Ecto neural progenitor cell (in vitro differentiated cells): ENCODE measurements at places on chromosomes 3 and 15.

DNA sequence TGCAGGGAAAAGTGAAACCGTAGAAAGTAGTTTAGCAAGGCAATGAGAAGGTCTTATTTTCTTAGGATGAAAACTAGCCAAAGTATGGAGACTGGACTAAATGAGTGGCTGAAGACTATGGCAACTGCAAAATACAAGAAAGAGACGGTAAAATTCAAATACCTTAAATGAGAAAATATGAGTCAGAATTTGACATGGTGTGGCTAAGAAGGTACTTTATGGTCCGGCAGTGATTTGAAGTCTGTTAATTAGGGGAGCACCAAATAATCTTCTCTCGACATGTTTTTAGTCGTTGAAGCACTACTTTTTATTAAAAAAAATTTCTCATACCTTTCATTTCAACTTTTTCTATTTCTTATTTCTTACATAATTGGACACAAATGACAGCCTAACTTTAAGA is 12.8 kb upstream of the CMC1 start:
- DNase-seq: no peak

- no peak for DNase-seq
These were observed 28.4 kb downstream of the FAM43A start for GRCh38 chr3:194714137-194714455.

GRCh38 chr15:24146251-24146650 is 459.1 kb upstream of the NDN start:
- no peak for DNase-seq

DNA sequence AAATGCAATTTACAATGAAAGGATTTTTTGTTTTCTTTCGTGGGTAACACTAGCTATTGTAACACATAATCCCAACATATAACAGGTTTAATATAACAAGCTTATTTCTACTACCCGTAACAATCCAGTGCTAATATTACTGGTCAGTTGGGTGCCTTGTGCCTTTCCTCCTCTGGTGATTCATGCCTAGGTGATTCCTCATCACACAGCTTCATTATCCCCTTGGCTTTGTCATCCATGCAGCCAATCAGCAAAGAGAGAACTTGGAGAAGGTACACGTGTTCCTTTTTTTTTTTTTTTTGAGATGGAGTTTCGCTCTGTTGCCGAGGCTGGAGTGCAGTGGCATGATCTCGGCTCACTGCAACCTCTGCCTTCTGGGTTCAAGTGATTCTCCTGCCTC is 30.7 kb downstream of the CHST14 start:
- no peak for DNase-seq

DNA sequence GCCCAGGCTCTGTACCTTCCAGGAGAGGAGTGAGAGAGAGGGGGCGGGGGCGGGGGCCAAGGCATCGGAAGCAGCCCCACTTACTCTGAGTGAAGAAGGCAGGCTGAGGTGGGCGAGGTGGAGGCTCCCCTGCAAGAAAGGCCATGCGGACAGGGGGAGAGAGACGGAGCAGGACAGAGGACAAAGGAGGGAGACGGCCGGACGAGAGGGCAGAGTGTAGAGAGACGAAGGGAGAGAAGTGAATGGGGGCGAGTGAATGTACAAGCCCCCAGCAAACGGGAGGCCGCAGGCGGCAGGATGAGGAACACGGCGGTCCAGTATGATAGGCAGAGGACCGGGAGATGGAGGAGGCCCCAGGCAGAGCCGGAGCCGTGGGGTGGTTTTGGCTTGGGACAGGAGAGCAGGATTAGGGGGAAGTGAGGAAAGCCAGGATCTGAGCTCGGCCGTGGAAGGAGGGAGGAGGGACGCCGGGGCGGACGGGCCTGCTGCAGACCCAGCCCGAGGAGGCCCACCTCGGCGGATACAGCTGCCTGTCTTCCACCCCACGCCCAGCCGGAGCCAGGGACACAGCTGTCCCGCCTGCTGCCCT is 38.8 kb downstream of the TNK2 start:
- DNase-seq: no peak

GRCh38 chr3:13526626-13526949 is 22.3 kb upstream of the FBLN2 start:
- DNase-seq: no peak

DNA sequence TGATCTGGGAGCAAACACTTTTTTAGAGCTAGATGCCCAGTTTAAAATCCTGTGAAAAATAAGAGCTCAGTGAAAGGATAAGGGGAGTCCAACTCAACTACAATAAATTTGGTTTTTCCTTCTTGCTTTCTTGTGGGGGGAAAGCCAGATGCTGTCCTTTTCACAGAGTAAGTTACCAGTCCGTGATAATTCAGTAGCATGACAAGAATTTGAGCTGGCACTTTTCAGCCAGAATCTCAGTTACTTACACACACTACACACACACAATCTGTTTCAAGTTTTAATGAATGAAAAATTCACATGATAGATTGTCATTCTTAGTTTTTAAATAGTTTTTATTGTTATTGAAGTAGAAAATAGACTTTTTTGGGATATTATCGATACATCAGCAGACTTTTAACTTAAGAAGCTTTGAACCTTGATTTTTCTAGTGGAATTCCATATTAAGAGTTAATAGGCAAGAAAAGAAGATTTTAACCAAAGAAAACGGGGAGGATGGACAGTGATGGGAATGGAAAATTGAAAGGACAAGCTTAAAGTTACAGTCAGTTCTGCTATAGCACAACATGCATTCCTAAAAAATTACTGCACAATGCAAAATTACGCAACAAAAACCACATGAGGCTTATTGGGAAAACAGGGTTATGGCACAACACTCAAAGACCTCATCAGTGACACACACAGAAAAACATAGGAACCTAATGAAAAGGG is 47.0 kb downstream of the PSMD6 start:
- no peak for DNase-seq

GRCh38 chr3:46990573-46991374 is 11.3 kb downstream of the NBEAL2 start:
- DNase-seq: no peak

DNA sequence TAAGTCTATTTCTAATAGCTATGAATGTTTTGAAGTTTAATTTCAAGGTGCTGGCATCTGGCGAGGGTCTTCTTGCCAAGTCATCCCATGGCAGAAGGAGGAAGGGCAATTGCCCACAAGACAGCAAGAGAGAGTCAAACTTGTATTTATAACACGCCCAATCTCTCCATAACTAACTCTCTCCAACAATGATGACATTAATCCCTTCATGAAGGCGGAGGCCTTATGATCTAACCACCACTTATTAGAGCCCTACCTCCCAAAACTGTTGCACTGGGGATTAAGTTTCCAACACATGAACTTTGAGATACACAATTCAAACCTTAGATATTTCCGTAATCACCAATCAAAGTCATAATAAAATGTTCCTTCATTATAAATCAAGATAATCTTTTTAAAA is 406.9 kb downstream of the CNTN6 start:
- no peak for DNase-seq

- DNase-seq: peak; percentile 51
These were observed 197.1 kb downstream of the UACA start for GRCh38 chr15:70566047-70566835.

DNA sequence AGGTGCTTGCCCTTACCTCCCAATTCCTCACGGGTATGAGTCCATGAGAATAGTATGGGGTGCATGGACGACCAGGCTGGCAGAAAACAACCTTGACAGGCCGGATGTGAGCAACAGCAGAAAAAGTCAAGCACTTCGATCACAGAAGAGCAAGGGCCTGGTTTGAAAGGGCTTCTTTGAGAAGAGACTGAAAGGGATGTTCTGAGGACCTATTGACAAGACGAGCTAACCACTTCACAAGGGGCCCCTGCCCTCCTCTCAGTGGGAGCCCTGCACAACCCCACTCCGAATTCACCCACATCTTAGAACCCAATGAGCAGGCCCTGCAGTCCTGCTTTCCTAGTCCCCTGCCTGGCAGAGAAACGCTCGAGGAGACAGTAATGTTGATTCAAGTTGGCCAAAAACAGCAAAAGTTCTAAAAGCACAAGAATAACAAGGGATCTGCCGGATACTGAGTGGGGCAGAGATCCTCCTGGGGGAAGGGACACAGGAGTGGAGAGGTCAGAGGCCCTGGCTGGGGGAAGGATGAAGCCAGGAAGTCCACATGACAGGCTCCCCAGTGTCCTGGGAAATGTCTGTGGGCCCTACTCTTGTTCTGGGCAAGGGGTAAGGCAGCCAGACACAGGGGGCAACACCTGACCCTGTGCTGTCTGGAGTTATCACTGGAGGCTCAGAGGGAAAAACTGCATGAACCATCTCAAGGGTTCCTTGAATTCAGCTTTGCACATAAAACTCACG is 14.8 kb upstream of the CX3CR1 start:
- no peak for DNase-seq

GRCh38 chr3:82461049-82461889 is 699.8 kb upstream of the GBE1 start:
- DNase-seq: no peak

GRCh38 chr3:64299206-64299605 is 73.9 kb upstream of the PRICKLE2 start:
- no peak for DNase-seq

GRCh38 chr3:62100282-62100989 is 272.9 kb downstream of the FEZF2 start:
- DNase-seq: no peak

DNA sequence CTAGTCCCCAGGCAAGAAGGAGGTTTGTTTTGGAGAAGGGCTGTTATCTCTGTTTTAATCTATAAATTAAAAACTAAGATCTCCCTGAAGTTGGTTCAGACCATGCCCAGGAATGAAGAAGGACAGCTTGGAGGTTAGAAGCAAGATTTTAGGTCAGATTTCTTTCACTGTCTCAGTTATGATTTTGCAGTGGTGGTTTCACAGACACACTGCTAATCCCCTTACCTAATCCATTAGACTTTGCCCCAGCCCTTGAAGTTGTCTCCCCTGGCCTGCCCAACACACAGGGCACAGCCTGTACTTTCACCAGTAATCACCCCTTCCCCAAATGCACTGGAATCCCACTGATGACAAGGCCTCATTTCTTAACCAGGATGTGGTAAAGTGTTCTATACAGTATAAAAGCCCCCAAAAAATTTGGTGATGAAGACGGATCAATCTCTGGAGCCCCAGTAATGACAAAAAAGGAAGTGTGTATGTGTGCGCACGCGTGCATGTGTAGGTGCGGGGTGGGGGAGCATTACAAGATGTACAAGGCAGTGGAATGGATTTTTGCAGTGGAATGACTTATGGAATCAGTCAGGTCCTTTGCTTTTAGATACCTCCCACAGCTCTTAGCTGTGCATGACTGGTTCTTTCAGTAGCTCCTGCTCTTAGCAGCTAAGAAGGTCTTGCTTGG is 73.1 kb upstream of the TERB2 start:
- no peak for DNase-seq

DNA sequence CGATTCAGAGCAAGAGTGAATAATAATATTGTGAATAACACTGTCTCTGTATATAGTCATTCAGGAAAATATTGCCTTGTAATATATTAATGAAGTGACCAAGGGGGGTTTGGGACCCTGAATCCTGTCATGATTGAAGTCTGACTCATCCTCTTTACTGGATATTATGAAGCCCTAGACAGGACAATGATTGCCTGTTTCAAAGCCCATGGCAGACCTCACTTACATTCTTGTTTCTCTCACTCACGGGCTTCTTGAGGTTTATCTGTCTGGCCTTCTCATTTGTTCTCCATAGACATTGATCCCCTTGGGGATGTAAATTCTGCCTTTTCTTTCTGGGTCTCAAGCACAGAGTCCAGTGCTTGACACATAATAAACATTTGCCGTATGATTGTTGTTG is 449.3 kb upstream of the THRB start:
- no peak for DNase-seq

- no peak for DNase-seq
These were observed 639 bp downstream of the SPICE1 start for GRCh38 chr3:113514265-113514769.

DNA sequence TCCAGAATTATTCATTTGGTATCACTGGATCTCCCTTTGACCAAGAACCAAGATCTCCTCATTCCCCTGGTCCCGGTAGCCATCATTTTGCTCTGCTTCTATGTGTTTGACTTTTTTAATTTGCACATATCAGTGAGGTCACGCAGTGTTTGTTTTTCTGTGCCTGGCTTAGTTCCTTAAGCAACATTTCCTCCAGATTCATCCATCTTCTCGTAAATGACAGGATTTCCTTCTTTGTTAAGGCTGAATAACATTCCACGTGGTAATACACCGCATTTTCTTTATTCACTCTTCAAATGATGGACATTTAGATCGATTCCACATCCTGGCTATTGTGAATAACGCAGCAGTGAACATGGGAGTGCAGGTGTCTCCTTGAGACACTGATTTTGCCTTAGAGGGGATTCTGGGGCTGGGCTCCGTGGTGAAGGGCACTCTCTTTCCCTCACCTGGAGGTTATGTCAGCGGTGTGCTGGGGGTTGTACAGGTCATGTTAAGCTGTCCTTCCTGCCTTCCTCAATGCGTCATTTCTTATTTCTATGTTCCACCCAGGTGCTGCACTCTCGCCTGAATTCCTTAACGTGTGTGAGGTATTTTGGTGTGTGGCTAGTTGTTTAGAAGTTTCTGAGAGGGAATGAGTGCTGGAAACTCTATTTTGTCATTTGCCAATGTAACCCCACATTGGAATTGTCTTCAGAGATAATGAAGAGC is 212.2 kb downstream of the LPP start:
- no peak for DNase-seq

- peak; percentile 46 for DNase-seq
These were observed 44.3 kb upstream of the FGD5 start for GRCh38 chr3:14774431-14774830.

DNA sequence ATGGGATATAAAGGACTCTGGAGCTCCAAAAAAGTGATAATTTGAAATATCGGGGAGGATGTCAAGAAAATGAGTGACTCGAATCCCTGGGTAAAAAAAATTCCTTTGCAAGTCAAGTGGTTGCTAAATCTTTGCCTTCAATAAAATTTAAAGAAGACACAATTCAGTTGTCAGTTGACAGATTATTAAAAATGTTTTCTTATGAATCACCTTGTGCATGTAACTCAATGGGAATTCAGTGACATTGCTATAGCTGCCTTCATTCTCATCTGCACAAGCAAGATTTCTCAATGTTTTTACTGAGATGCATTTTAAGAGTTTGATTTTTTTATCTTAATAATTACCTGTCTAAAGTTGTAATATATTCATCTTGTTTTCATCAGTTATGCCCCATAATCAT is 264.0 kb upstream of the IL12A start:
- DNase-seq: no peak

- DNase-seq: no peak
These were observed 75.9 kb downstream of the NCEH1 start for GRCh38 chr3:172634948-172635347.

- DNase-seq: no peak
These were observed 657.2 kb downstream of the FHIT start for GRCh38 chr3:60594025-60594424.

- DNase-seq: no peak
These were observed 43.7 kb downstream of the BDH1 start for GRCh38 chr3:197511853-197512635.

DNA sequence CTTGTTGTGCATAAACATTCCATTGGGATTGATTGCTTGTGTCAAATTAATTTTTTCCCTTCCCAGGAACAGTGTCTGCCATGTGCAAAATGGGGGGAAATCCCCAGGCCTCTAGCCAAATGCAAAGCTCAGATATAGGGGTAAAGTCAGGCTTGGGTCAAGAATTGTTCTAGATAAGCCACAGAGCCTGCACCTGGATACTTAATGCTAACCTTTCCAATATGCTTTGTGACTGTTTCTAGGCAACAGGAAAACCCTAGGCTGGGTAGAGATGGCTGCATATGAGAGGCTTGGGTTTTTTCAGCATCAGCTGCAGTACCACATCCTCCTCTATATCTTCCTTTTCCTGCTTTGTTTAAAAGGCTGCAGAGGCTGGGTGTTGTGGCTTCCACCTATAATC is 61.9 kb upstream of the ROPN1 start:
- no peak for DNase-seq
